ENCODE measurements at places on chromosomes 5 and 9.
A peak's percentile ranks its signal among the peaks of the same experiment; 100 is the strongest.

GRCh38 chr5:87541033-87541432 is 128.3 kb upstream of the CCNH start:
- no peak for DNase-seq

- no peak for DNase-seq
Observed at GRCh38 chr5:35971186-35971877, 19.9 kb downstream of the UGT3A1 start.

DNA sequence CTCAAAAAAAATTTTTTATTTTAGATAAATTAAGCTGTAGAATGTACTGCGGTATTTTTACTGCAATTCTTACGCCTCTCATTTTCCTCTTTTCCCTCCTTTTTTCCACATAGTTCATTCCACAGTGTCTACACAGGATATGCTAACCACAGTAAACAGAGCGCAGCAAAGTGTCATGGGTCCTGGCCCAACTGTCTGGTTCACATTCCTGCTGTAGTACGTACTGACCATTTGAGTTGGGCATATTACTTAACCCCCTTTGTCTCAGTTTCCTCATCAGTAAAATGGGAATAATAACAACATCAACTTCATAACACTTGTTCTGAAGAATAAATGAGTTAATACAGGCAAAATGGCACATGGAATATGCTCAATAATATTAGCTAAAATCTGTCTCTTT is 41.6 kb downstream of the SLC44A1 start:
- no peak for DNase-seq

GRCh38 chr9:98457726-98458370 is 202.4 kb upstream of the TBC1D2 start:
- DNase-seq: no peak

DNA sequence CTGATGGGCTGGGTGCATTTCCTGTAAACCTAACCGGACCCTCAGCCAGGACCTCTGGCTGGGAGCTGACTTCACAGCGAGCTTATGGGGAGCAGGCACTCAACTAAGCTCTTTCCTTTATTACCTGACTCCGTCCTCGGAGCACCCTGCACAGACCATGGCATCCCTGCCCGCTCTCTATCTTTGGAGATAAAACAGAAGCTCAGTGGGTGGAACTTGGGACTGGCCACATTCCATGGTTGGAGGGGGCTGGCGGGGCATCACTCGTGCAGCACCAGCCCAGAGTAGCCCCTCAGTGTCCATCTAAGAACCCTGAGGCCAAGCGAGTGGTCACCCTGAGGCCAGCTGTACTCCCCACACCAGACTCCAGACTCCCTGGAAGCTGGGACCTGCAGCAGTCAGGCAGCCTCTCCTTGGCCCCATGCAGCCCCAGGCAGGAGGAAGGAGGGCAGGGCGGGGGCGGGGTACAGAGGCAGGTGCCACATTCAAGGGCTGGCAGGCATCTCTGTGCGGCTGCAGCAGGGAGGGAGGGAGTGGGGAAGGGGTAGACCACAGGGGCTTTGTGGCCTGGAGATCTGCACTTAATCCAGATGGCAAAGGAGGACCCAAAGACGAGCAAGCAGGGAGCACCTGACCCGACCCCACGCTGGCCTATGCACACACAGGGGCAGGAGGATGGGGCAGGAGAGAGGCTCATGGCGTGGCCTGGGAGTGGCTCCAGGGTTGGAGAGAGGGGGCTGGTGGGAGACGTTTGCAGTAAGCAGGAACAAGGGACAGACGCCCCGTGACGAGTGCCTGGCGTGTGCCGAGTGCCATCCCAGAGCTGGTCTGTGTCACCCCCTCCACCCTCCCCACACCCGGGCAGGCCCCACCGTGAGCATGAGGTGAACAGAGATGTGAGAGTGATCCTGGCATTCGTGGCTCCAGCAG is 26.1 kb downstream of the GLT6D1 start:
- DNase-seq: no peak

- peak; percentile 19 for DNase-seq
Observed at GRCh38 chr9:124198948-124199347, 58.8 kb upstream of the NEK6 start.

- no peak for DNase-seq
Observed at GRCh38 chr9:21527579-21527978, 45.5 kb upstream of the IFNE start.

GRCh38 chr5:126520593-126520953 is 74.4 kb downstream of the ALDH7A1 start:
- DNase-seq: no peak

GRCh38 chr5:54229041-54229780 is 81.2 kb downstream of the ARL15 start:
- peak; percentile 79 for DNase-seq

DNA sequence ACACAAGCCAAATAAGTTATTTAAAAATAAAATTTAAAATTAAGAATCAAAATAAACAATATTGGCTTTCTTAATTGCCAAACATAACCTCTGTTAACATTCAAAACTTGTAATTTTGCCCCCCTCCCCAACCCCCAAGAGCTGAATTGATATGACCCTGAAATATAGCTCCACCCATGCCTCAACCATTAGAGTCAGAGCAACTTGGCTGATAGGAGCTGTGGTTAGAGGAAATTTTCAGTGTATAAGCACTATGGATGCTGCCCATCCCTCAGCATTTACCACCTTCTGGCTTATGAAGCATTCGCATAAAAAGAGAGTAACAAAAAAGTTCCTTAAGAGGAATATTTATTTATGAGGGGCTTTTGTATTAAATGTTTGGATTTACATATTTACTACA is 6.1 kb downstream of the POC5 start:
- no peak for DNase-seq

GRCh38 chr9:18606281-18606680 is 132.3 kb downstream of the ADAMTSL1 start:
- DNase-seq: no peak

GRCh38 chr5:42020788-42021530 is 95.9 kb downstream of the FBXO4 start:
- DNase-seq: no peak

DNA sequence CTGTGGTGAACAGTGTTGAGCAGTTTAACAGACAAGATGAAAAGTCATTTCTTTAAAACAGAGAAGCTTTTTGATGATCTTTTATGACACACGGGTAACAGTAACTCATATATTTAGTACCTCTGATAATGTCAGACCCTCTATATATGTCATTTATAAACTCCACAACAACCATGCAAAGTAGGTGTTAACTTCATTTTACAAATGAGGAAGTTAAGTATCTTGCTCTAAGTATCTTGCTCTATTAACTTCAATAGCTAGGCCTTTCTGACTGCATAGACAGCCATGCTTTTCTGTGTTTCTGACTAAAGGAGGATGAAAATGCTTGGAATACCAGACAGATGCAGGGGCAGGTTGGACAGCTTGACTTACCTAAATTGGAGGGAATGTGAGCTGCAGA is 1.8 kb downstream of the NUDT2 start:
- DNase-seq: no peak
